ENCODE measurements at places on chromosomes 3 and 15.

DNA sequence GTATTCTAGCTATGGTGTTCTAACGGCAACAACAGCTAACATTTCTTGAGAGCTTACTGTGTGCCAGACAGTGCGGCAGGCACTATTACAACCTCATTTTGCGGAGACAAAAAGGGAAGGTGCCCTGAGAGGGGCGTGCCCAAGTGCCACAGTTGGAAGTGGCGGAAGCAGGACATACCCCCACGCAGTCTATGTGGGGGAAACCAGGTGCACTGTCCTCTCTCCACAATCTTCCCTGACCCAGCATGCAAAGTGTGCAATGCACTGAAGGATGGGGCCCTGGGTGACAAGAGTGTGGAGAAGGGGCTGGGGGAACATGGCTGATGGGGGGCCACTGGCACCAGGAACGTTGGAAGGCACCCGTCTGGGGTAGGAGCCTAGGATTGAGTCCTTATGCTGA, 8.6 kb downstream of the ANP32A start:
- DNase-seq: no peak

GRCh38 chr3:140906785-140907184, 34.9 kb upstream of the SLC25A36 start:
- DNase-seq: no peak

- no peak for DNase-seq
Measured at GRCh38 chr15:95307115-95307514, 1023.4 kb upstream of the NR2F2 start.

- DNase-seq: no peak
Measured at GRCh38 chr3:49327485-49327884, 12.4 kb downstream of the USP4 start.

DNA sequence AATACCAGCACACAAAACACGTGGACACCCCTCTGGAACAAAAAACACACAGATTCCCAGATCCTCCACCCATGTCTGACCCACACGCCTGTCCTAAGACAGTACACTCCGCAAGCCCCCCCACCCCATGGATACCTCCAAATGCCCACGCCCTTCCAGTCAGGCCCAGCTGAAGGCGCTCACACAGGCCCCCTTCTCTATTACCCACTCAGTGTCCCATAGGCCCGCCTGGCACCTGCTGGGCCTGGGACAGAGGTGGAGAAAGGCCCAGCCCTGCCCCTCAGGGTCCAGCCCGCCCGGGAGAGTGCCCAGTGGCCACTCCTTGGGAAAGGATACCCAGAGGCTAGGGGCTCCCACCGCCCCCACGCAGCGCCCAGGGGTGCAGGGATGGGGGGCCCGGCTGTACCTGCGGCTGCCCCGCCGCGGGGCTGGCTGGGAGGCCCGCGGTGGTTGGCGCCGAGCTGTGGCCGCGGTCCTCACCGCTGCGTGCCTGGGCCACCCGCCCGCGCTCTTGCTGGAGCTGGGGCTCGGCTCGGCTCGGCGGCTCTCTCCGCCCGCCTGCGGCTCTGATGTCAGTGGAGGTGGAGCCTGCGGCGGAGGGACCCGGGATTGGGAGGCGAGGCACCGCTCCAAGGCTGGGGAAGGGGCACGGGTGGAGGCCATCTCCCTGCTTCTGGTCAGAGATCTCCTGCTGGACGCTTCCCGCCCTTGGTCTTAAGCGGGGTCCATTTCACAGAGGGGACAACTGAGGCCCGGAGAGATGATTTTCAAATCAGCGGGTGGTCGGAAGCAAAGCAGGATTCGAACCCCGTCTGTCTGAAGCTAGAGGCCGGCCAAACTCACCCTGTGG, at the start of gene CAMK1:
CAMK1 (minus strand) TSS at position 522 of the 850 bp plus-strand sequence. CDS start 2,198 bp downstream, outside the sequence.
- no peak for DNase-seq

- no peak for DNase-seq
Measured at GRCh38 chr3:70754314-70754713, 441.9 kb upstream of the MDFIC2 start.

DNA sequence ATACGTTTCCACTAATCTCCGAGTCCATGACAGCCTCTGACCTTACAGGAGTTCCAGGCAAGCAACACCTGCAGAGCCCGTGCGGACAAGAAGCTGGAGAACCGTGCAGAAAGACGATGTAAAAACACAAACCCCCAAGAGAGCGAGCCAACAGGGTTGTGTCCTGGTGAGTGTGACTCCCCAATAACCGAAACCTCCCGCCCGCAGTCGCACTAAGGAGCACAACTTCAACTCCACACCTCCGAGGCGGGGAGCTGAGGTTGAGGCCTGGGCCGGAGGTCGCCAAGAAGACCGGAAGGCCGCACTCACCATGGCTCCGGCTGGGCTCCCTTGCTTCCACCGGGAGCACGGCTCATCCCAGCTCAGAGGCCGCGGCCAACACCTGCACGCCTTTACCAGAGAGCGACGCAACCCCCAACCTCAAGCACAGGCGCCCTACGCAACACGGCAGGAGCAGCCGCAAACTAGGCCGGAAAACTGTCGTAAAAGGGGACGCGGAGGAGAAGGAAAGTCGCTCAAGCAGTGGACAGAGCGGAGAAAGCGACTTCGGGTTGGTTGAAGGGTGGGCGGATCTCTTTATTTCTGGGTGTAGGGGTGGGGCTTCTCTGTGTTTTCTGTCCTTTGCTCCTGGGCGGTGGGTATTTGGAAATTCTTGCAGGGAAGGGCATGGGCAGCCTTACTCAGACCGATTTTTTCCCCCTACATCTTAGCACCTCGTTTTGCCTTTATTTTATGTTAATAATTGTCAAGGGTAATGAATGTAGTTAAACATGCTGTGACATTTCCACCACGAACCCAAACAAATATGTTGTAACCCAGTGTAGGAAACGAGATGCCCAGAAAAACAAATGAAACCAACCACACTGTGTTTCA, at the start of gene DNAJC19:
DNAJC19 (minus strand) TSS at position 446 of the 873 bp plus-strand sequence; CDS start at position 312, 134 bp downstream.
- DNase-seq: peak; percentile 84

GRCh38 chr15:32993285-32993684, 201.2 kb downstream of the FMN1 start:
- no peak for DNase-seq

DNA sequence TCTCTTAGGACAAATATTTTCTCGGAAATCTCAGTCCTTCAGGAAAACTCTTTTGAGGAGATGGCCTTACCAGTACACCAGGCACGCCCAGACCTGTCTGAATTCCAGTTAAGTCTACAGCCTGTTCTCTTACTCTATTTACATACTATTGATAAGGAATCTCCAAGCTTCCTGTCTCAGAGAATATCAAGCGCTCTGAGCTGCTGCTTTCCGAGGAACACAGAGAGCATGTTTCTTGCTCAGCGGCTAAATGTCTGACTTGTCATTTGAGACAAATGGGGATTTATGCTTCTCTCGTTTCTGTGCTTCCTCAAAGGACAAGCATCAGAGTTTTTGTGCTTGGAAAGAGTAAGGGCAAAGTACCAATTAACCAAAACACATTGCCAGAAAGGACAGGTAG, 112.4 kb upstream of the CCDC54 start:
- no peak for DNase-seq

- no peak for DNase-seq
Measured at GRCh38 chr15:27244047-27244446, 273.1 kb downstream of the GABRG3 start.

- DNase-seq: no peak
Measured at GRCh38 chr3:42591811-42592210, 1.2 kb downstream of the SS18L2 start.

DNA sequence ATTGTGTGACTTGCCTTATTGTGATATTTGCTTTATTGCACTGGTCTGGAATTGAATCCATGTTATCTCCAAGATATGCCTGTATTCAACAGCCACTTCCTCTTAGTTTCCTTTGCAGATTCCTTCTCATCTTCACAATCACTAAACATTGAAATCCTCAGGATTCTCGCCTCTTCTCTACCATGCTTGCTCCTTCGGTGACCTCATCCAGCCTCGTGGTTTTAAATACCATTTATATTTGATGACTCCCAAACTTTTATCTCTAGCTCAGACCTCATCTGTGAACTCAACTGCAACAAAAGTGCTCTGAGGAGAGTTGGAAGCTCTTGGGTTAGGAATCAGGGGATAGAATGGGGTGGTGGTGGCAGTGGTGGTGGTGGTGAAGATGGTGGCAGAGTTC, 19.9 kb downstream of the POLR2M start:
- no peak for DNase-seq

DNA sequence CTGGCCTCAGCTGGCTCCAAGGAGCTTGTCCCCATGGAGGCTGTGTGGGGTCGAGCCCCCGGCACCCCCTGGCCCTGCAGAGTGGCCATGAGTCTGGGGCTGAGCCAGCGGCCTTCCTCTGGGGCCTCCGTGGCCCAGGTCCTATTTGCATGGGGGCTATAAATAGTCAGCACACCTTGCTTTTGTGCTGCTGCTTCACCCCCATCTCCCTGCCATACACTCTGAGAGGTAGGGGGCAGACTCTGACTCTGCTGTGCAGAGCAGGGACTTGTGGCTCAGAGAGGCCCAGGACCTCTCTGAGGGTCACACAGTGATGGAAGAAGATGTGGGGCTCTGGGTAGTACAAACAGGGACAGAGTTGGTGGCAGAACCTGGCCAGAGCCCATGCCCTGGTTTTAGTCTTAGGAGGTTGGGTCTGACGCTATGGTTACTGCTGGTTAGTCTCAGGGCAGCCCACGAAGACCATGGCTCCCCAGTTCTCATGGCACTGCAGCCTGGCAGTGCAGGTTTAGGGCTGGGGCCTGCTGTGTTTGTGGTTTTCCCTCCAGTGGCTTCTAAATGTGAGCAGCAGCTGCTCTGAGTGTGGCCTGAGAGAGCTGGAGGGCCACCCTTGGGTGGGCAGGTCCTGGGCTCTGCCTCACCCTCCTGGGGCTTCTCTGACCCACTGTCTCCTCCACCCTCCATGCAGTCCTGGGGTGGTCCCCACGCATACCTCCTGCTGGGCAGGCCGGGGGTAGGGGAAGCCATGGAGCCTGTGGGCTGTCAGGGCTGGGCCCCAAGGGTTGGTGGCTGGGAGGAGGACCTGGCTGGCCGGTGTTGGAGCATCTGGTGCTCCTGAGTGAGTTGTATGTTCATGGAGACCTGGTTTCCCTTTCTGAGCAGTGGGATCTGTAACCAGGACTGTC, 13.6 kb downstream of the PRKCD start:
- no peak for DNase-seq

GRCh38 chr3:12638105-12638504, 25.8 kb downstream of the RAF1 start:
- no peak for DNase-seq

- no peak for DNase-seq
Measured at GRCh38 chr15:39269352-39269751, 311.5 kb upstream of the THBS1 start.

DNA sequence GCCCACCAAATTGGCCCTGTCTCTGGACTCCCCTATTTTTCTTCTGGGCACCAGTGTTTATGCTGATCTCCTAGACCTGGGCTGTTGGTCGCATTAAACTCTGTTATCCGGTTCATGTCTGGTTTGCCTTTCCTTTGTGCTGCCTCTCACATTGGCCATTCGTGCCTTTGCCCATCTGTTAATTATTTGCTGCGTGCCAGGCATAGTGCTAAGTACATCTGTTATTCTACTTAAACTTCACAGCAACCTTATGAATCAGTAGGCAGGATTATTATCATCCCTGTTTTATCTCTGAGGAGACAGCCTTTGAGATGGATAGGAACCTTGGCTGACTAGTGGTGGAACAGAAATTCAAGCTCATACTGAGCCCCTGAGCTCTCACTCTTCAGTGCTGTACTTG, 76.0 kb downstream of the THSD4 start:
- DNase-seq: no peak

DNA sequence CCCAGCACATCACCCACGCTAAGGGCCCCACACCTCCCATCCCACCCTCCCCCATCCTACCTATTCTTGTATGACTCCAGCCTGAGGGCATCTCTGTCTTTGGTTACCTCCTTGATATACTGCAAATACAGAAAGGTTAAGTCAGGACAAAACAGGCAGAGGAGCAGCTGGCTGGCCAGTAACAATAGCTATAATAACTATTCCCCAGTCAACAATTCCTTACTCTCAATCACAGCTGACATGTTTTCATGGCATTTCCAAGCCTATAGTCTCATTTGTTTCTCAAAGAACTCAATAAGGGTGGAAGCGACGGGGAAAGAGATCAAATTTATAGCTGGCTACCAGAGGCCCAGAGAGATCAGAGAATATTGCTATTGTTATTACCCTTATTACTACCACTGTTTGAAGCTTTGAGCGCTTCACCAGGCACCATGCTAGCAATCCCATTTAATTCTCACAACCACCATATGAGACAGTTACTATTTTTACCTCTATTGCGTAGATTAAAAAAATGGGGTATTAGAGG, 93.0 kb upstream of the C2CD4B start:
- DNase-seq: no peak

- DNase-seq: peak; percentile 3
Measured at GRCh38 chr3:47250309-47251060, 32.1 kb downstream of the KIF9 start.

DNA sequence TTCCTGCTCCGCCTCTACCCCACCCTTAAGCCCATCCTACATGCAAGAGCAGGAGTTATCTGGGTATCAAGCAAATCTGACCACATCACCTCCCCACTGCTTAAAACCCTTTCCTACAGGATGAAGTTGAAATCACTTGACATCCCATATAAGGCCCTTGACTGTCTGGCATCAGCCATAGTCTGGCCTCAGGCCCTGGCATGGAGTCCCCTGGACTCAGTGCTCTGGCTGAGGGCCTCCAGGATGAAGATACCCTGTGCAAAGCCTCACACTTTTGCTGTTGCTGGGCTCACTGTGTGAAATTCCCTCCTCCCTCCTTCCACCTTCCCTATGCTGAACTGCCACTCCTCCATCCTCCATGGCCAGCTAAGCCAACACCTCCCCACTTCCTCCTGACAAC, 65.2 kb upstream of the GLCE start:
- no peak for DNase-seq

- DNase-seq: no peak
Measured at GRCh38 chr15:54941417-54941816, 255.3 kb downstream of the RSL24D1 start.

- no peak for DNase-seq
Measured at GRCh38 chr3:27044931-27045481, 324.2 kb downstream of the NEK10 start.

DNA sequence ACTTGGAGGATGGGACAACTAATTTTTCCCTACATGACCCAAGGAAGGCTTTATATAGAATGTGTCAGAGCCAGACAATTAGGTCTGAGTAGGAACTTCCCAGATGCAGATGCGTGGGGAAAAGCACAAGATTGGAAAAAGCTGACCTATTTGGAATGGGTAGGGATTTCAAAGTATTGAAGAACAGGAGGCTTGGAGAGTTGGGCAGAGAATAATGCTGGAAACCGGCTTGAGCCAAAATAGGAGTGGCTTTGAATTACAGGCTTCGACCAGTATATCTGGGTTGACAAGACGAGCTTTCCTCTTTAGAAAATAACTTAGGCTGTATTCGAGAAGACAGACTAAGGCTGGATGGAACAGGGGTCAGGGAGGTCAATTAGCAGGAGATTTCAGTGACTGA, 181.1 kb downstream of the GBE1 start:
- no peak for DNase-seq

DNA sequence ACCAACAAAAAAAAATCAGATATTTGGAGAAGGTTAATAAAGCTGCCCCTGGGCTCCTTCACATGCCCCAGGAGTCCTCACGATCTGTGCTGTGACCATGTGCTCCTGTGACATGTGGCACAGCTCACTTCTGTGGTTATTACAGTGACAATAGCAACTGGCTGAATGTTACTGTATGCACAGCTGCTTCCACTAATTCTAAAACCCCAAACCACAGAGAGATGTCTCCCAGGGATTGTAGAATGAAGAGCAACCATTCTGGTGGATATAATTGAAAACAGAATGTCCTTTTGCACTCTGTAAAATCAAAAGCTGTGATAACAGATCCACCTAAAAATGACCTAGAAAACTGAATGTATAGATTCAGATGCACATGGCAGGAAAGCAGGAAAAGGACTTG, 489.2 kb upstream of the CNTN4 start:
- DNase-seq: no peak

- no peak for DNase-seq
Measured at GRCh38 chr3:24802614-24803013, 308.0 kb upstream of the THRB start.
